Muscle of leg (tissue), 16 donors: ENCODE measurements at places on chromosomes 2 and 18. TPM values are rescaled to one million over a fixed set of nuclear protein-coding genes. Genes with fewer than 3 reads are reported as not detected.

Gene SMYD1
- total RNA-seq = 169 TPM

Gene EFEMP1
- 19.7 TPM for total RNA-seq

Gene CERKL
- not detected for total RNA-seq

Gene AMER3
- 0.09 TPM for total RNA-seq

Gene CHRND
- 83.7 TPM for total RNA-seq

Gene KLHL14
- total RNA-seq = 0.49 TPM

Gene EHD3
- total RNA-seq = 3.5 TPM

Gene HOXD4
- total RNA-seq = 2.2 TPM

Gene TRABD2A
- 0.22 TPM for total RNA-seq
